SJCRH30 (cell line): ENCODE measurements at places on chromosomes 11 and 22. TPM values are rescaled to one million over a fixed set of nuclear protein-coding genes. Genes with fewer than 3 reads are reported as not detected.

PSMC3 gene
- 236 and 258 TPM in 2 replicates for total RNA-seq

POU2AF2 gene
- not detected in 2 replicates for total RNA-seq

FJX1 gene
- total RNA-seq: 14.6 and 14.9 TPM in 2 replicates

CRYBA4 gene
- total RNA-seq: 0.22 TPM in 1 of 2 replicates, not detected in the other

MEI1 gene
- not detected in 2 replicates for total RNA-seq

TMEM191B gene
- total RNA-seq: 0.79 TPM in 1 of 2 replicates, not detected in the other

TRPM5 gene
- total RNA-seq: not detected in 2 replicates

GRAMD1B gene
- 18.0 and 22.9 TPM in 2 replicates for total RNA-seq

TIGD3 gene
- 0.53 and 0.71 TPM in 2 replicates for total RNA-seq

MMP3 gene
- total RNA-seq: 0.43 and 0.71 TPM in 2 replicates

- H3K4me3 ChIP-seq: no peak overlapping the region
- peaks cover 3% of the 10 kb centered on the region for H3K36me3 ChIP-seq
- no peaks in the 10 kb centered on the region for H3K27me3 ChIP-seq
- no peak for DNase-seq
Measured at GRCh38 chr22:31962387-31963125, 18.2 kb downstream of the YWHAH start.

GRCh38 chr11:6298605-6299004 lies 21.7 kb downstream of the CAVIN3 start:
- no peaks in the 10 kb centered on the region for H3K36me3 ChIP-seq
- peak; percentile 81 for DNase-seq
- no peak overlapping the region for H3K4me3 ChIP-seq
- H3K4me1 ChIP-seq: peaks cover 56% of the 10 kb centered on the region

- no peak for DNase-seq
- H3K36me3 ChIP-seq: peaks cover 32% of the 10 kb centered on the region
- no peaks in the 10 kb centered on the region for H3K4me1 ChIP-seq
- no peaks in the 10 kb centered on the region for H3K27me3 ChIP-seq
- H3K4me3 ChIP-seq: no peak overlapping the region
Measured at GRCh38 chr22:24088816-24089215, 77.7 kb downstream of the CABIN1 start.

DNA sequence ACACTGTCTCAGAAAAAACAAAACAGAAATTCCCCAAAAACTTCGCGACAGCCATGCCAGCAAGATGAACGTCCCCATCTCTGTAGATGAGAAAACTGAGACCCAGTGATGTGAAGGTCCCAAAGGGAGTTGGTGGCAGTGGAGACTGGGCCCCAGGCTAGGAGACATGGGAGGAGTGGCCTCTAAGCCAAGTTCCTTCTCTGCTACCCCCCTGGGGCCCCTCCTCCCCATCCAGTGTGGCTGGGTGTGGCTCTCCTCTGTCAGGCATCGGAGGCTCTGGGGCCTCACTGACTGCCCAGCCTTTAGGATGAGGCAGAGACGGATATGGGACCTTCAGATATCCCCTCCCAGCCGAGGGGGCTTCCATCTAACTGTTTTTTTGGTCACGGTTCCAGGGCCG lies 9.8 kb downstream of the RELT start:
- DNase-seq: no peak
- no peak overlapping the region for H3K4me3 ChIP-seq
- H3K36me3 ChIP-seq: no peaks in the 10 kb centered on the region
- H3K4me1 ChIP-seq: peaks cover 29% of the 10 kb centered on the region
- H3K27me3 ChIP-seq: no peaks in the 10 kb centered on the region
- no peak overlapping the region for H3K27ac ChIP-seq

DNA sequence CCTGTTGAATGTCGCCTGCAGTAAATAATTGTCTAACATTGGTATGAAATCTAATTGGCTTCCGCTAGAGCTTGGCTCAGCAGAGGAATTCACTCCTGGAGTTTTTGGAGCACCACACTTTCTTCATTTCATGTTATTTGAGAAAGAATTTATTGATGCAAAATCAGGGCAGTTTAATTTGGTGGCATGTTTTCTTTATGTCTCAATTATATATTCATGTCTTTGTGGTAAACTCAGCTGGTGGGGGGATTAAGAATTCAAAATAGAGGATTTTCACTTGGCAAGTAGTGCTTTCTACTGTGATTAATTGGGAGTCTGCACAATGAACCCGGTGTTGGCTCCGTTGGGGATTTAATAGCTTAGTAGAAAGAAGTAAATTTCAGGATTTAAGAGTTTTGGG lies 784.4 kb downstream of the NTM start:
- no peak overlapping the region for H3K4me3 ChIP-seq
- no peak overlapping the region for H3K27ac ChIP-seq
- no peaks in the 10 kb centered on the region for H3K4me1 ChIP-seq
- no peak for DNase-seq

GRCh38 chr11:36156817-36157519 lies 132.3 kb downstream of the COMMD9 start:
- no peaks in the 10 kb centered on the region; the same call in 1 of the 2 replicates for H3K36me3 ChIP-seq
- no peak overlapping the region for H3K27ac ChIP-seq

DNA sequence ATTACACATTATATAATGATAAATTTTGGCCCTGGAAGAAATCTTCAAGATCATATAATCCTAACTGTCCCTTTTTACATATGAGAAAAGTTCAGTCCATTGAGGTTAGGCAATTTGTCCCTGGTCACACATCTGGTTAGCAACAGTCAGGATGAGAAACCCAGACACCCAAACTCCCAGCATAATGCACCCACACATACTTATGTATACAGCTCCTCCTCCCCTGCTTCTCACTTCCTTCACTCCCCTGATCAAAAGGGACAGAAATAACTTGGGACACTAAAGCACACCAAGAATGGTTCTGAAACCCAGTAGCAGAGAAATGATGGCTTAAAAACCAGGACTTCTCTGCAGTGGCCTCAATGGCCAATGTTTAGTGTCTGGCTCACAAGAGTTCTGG lies 11.1 kb downstream of the NUMA1 start:
- H3K36me3 ChIP-seq: peaks cover 13% of the 10 kb centered on the region
- H3K27ac ChIP-seq: no peak overlapping the region
- H3K27me3 ChIP-seq: no peaks in the 10 kb centered on the region
- H3K4me3 ChIP-seq: no peak overlapping the region

DNA sequence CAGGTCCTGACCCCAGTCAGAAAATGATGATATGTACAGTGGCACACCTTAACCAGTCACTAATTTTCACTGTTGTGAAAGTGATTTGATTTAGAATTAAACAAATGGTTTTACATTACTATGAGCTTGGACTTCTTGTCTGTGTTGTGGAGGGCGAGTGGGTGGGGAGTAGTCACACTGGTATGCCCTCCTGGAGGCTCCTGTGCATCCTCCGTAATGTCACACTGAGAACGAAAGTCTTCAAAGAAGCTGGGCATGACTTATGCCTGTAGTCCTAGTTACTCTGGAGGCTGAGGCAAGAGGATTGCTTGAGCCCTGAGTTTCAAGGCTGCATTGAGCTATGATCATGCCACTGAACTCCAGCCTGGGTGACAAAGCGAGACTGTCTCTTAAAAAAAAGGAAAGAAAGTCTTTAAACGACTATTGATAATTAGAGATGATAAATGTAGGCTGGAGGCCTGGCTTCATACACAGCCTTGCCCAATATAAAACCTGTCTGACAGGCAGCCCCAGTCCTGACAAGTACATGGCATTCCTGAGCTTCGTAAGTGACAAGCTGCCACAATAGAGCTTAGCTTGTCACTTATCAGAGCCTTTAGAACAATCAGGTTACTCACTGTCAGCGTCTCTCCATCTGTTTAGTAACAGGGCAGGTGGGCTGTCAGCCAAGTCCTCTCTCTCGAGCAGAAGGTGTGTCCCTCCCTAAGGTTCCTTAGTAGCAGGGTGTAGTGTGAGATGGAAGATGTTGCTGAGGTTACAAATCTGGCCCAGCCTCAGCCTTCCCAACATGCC lies 5.0 kb upstream of the LIMK2 start:
- H3K36me3 ChIP-seq: 0 out of 2 replicates have a peak, but pooled peaks cover 3% of the 10 kb centered on the region
- H3K27me3 ChIP-seq: no peaks in the 10 kb centered on the region
- peaks cover 14% of the 10 kb centered on the region for H3K4me1 ChIP-seq
- no peak overlapping the region for H3K4me3 ChIP-seq

DNA sequence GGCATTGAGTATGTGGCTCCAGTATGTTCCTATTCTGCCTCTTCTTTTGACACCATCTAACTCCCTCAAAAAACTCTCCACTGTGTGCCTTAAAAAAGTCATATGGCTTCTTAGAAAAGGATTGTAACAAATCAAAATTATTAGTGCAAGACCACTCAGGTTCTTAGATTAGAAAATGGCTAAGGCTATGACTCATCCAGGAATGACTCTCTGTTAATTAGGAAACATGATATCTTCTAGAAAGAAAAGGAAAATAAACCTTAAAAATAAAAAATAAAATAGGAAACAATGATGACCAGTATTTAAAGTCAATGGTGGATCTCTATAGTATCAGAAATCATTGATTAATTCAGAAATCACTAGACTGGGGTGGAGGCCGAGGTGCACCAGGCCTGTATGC lies 21.7 kb downstream of the SLC25A17 start:
- H3K4me1 ChIP-seq: peaks cover 6% of the 10 kb centered on the region; the same call in 1 of the 2 replicates
- DNase-seq: no peak
- H3K27me3 ChIP-seq: no peaks in the 10 kb centered on the region
- H3K4me3 ChIP-seq: no peak overlapping the region
